ENCODE measurements at places on chromosomes 3 and 15.

DNA sequence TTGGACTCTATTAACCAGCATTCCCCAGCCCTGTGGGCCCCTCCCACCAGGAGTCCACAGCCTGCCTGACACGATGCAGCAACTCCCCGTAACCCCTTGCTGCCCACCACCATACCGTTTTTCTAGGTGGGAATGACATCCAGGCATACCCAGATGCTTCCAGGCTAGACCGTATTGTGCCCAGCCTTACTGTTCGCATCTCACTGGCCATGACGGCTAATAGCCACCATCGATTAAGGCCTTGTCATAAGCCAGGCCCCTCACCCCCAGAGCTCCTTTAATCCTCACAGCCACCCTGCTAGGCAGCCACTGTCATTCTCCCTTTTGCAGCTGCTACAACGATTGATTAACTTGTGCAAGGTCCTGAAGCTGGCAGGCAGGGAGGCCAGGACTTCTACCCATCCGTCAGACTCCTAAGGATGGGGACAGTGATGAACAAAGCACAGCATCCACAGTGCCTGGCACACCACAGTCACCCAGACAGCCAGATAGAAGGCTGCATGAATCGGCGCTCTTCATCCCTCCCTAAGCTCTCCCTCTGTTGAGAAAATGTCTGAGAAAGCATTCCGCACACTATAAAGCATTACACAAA, 60.0 kb upstream of the FLNB start:
- no peak for DNase-seq

DNA sequence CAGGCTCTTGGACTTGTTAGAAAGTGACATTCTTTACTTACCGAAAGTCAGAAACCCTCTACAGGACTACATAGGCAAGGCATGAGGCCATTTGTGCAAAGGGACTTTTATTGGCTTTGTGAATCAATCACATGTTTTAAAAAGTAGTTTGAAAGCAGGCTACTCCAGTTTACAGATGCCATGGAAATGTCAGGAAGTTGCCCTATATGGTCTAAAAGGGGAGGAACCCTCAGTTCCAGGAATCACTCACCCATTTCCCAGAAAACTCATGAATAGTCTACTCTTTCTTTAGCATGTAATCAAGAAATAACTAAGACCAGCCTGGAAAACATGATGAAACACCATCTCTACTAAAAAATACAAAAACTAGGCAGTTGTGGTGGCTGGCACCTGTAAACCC, 51.0 kb upstream of the MKRN3 start:
- DNase-seq, result no peak

DNA sequence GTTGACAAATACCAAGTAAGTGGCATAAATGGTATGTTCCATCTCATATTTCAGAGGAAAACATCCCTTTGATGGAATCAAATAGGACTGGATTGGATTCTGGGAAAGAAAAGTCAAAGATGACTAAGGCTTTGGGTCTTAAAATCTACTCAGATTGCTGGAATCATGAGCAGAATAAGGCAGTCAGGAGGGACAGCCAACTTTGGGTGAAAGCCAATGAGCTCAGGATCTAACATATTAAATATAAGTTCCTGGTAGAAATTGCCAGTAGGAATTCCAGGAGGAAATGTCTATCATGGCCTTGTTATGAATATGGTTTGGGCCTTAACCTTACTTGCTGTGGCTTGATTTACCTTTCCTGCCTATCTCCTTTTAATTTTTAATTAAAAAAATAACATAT, 55.3 kb downstream of the ISL2 start:
- DNase-seq, result no peak

- DNase-seq, result no peak
Measured at GRCh38 chr3:31472479-31473390, 60.0 kb upstream of the STT3B start.
